ENCODE measurements at places on chromosomes 5 and 9.

- no peak for DNase-seq
Measured at GRCh38 chr9:7402334-7403027, 397.1 kb downstream of the DMAC1 start.

- DNase-seq: no peak
Measured at GRCh38 chr9:116789081-116789480, 102.0 kb downstream of the TRIM32 start.

- DNase-seq: no peak
Measured at GRCh38 chr9:83435301-83435700, 102.9 kb downstream of the FRMD3 start.

GRCh38 chr5:113231653-113232000 is 203.2 kb downstream of the TSSK1B start:
- no peak for DNase-seq

DNA sequence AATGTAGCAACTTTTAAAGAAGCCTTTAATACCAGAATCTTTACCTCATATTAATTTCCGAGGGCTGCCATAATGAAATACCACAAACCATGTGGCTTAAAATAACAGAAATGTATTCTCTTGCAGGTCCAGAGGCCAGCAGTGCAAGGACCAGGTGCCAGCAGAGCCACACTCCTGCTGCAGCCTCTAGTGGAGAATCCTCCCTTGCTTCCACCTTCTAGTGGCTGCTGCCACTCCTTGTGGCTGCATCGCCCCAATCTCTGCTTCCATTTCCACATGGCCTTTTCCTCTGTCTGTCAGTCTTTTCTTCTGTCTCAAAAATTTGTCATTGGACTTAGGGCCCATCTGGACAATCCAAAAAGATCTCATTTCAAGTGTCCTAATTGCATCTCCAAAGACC is 401.5 kb downstream of the EFNA5 start:
- no peak for DNase-seq

GRCh38 chr9:105093685-105094084 is 150.8 kb upstream of the SLC44A1 start:
- DNase-seq: no peak

DNA sequence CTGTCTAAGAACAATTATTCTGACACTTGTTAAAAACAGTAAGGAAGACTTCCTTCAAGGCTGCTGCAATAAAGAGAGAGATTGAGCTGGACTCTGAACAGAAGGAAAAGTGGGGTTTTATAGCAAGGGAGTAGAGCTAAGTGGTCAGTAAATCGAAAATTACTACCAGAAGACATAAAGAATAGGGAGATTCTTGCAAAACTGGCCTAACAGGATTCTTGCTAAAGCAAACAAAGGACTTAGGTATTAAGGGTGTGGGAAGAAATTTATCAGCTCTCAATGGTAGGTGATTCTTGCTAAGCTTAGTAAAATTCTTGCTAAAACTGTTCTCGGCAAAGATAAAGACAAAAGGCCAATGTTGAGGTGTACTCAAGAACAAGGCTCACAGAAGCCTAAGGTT is 300.5 kb downstream of the SLCO4C1 start:
- DNase-seq: no peak

All from activated CD4-positive, alpha-beta T cell treated with anti-CD3 and anti-CD28 coated beads, Interleukin-2, amount 50 U/mL, for 1 hour (primary cell).